Activated T-cell treated with anti-CD3 and anti-CD28 coated beads, Interleukin-2, amount 50 U/mL, for 1 hour (primary cell): ENCODE measurements at places on chromosomes 3 and 15.

- DNase-seq: no peak
These were observed 289.6 kb upstream of the LRRN1 start for GRCh38 chr3:3509665-3510064.

DNA sequence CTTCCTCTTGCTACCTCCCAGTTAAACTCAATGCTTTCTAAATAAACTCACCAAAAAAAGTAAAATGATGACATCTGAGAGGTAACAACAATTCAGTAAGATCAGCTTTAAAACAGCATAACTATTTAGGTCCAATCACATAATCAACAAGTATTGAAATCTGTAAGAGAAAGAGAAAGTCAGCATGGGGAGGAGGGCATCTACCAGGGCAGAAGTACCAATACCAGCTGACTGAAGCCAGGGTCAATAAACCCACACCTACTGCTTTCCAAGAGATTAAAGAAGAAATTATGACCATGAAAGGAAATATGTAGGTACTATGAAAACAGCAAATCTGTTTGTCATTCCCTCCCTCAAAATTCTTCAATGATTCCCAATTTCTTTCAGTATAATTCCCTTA, 42.2 kb upstream of the IGF2BP2 start:
- DNase-seq: no peak

GRCh38 chr15:59993041-59993750, 10.9 kb upstream of the FOXB1 start:
- DNase-seq: no peak

GRCh38 chr15:76840830-76841460, 64.2 kb downstream of the SCAPER start:
- no peak for DNase-seq

- DNase-seq: no peak
These were observed 75.4 kb upstream of the SLC6A1 start for GRCh38 chr3:10917176-10917575.

DNA sequence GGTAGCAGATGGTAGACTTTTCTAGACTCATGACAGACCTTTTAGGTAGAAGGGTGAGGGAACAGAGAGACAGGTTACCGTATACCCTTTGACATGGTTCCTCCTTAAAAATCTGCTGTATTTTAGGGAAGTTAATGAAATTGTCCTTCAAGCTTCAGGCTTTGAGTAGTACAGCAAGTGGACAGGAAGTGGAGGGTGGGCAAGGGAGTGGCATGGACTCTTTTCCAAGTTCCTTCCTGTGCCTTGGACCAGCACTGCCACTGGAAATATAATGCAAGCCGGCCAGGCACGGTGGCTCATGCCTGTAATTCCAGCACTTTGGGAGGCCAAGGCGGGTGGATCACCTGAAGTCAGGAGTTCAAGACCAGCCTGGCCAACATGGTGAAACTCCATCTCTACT, 156.1 kb upstream of the LRRFIP2 start:
- DNase-seq: no peak

- DNase-seq: no peak
These were observed 523.1 kb downstream of the ROBO2 start for GRCh38 chr3:77563012-77563411.

DNA sequence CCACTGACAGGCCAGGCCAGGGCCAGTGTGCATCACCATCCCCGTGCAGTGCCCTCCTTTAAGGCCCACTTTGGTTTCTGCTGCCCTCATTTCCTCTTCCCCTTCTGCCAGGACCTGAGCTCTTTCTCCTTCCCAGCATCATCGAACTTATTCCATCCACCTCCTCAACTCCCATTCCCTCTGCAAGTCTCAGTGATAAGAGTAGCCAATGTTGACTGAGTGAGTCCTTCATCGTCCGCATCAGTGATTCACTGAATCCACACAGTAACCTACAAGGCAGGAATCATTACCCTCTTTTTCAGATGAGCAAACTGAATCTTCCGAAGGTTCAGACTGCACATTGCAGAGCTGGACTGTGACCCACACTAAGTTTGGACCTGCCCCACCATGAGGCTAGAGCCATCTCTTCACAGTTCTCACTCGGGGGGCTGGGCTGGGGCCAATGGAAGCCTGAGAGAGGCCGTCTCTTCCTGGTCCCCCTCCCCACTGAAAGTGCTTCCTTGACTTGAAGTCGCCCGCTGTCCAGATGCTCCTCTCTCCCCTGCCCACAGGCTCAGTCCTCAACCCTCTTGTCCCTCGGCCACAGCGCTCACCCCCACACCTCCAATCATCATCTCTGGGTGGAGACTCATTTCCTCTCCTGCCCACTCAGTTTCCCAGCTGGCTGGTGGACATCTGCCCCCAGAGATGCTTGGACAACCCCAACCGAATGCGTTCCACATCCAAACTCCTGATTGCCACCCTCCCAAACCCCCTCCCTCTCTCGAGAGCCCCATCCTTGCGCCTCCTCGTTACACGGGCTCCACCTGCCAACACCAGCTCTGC, 15.2 kb upstream of the ANPEP start:
- no peak for DNase-seq

- no peak for DNase-seq
These were observed 356.3 kb downstream of the FOXP1 start for GRCh38 chr3:71227270-71227661.

- DNase-seq: no peak
These were observed 14.7 kb upstream of the SYN2 start for GRCh38 chr3:11989383-11990038.

DNA sequence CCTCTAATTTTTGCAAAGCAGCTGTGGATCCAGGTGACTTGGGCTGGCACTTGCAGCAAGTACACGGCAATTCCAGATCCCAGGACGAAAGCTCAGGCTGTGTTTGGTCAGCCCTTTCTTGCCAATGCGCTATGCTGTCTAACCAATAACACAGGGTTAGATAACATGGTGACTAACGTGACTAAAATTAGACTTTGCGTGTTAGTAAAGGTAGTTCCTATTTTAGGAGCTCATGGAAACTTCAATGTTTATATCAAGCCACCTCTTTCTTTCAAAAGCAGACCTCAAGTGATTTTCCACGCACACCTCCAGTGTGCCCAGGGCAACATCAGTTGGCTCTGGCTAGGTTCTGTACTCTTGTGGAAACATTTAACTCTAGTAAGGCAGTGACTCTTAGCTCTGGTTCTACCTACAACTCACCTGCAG, 32.5 kb downstream of the CDCP1 start:
- no peak for DNase-seq

DNA sequence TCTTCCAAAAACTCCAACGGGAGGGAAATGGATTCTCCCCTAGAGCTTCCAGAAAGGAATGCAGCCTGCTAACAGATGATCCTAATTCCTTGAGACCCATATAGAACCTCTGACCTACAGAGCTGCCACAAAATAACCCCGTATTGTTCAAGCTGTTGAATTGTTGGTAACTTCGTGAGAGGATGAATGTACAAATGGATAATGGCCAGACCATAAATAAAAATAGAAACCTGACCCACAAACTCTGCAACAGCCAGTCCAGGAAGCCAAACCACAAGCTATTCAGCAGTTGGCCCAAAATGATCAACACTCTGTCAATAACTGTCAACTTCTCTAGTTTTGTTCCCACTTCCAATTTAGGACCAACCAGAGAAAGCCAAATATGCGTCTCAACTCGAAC, 414.0 kb upstream of the ZNF717 start:
- no peak for DNase-seq

- no peak for DNase-seq
These were observed 77.8 kb downstream of the NR1I2 start for GRCh38 chr3:119859728-119860127.

- no peak for DNase-seq
These were observed 74.4 kb downstream of the THSD4 start for GRCh38 chr15:71189718-71190117.

- no peak for DNase-seq
These were observed 564.7 kb downstream of the FOXP1 start for GRCh38 chr3:71018799-71019198.

GRCh38 chr15:98731712-98732450, 83.5 kb downstream of the IGF1R start:
- no peak for DNase-seq

DNA sequence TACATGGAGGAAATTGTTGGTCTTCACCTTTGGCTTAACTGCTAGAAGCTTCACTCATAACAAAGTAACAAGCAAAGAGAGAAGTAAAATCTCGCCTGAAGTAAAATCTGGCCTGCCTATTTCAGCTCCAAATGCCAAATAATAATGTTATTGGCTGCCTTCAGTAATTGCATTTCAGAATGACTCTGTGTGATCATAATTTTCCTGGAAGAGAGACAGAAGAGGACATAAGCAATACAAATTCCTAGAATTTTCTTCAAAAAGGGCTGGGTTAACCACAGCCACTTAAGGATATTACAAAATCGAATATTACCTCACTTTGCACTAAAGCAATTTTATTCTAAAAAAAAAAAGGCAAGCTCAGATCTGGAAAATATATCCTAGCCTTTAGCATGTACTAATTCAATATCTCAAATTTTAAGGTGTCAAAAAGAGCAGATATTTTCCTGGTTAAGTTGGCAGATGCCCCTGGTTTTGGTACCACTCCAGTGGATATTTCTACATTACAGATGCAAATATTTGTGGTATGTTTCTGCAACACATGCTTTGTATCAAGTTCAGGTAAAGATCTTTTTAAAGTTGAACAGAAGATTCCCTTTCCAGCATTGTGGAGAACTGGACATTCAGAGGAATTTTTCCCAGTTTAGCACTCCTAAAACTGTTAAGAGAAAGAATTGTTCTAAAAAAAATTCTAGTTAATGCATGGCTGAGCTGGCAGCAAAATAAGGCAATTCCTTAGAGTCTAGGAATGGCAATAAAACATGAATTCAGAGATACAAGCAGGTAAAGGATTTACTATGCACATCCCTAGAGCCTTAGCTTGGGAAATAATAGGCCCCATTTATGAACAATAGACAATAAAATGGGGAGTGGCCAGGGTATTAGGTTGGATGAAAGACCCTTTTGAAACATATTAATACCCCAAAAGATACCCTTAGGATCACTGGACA, 116.7 kb downstream of the STAC start:
- DNase-seq: no peak

GRCh38 chr3:175338775-175339535, 479.8 kb downstream of the NAALADL2 start:
- no peak for DNase-seq

- DNase-seq: no peak
These were observed 1010.1 kb downstream of the ROBO1 start for GRCh38 chr3:78757731-78758130.

GRCh38 chr15:71278989-71279756, 163.9 kb downstream of the THSD4 start:
- no peak for DNase-seq

DNA sequence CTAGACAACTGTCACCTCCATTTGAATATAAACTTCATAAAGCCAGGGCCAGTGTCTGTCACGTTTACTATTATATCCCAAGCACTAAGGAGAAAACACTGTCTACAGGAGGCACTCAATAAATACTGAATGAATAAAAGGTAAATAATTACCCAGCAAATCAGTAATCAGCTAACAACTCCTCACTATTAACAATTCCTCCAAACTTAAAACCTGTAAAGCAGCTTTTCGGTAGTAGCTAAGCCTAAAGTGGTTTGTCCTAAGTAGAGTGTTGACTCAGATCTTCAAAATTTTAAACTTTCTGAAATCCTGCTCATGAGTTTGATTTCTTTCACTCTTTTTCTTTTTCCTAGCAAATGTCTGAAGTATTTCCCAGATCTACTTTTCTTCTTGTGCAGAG, 39.9 kb downstream of the C3orf80 start:
- no peak for DNase-seq

- DNase-seq: no peak
These were observed 43.7 kb downstream of the ANKRD28 start for GRCh38 chr3:15754047-15754446.

DNA sequence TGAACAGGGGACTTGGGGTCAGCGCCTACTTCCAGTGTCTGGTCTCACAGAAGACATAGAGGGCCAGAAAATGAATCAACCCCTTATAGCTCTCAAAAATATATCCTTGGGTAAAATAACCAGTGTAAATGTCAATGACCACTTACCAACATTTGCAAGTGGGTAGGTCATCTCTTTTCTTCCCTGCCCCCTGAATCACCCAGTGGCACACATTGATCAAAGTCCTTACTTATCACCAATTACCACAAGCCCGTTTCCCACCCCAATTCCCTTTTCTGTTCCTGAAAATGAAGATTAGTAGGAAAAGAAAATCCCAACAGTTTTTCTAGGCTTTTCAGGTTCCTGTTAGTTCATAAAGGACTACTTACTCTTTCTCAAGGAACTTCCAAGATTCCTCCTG, 70.5 kb upstream of the HEG1 start:
- DNase-seq: no peak

GRCh38 chr3:188683032-188683521, 488.7 kb upstream of the TPRG1 start:
- DNase-seq: no peak

GRCh38 chr3:37712918-37713817, 148.5 kb upstream of the CTDSPL start:
- no peak for DNase-seq

DNA sequence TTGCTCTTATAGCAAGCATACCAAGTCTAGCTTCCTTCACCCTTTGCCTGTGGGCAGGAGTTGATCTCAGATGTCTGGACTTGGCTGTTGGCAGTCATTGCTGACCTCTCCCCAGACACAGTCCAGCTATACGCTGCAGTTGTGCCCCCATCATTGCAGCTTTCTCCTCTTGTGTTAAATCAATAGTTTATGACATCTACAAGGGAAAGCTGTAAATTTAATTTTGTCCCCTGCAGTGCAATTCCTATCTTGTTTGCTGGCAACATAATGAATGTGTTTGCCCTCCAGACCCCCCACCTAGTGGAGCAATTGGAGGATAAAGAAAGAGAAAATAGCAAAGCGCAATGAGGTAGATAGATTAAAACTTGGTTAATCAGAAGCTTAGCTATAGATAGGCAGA, 280.2 kb downstream of the LSAMP start:
- no peak for DNase-seq

GRCh38 chr3:179026636-179027035, 45.0 kb downstream of the ZMAT3 start:
- DNase-seq: no peak

- no peak for DNase-seq
These were observed 121.3 kb downstream of the THRB start for GRCh38 chr3:24373198-24373959.
